ENCODE measurements at places on chromosomes 4 and X. TPM values are rescaled to one million over a fixed set of nuclear protein-coding genes. Genes with fewer than 3 reads are reported as not detected.

GRCh38 chr4:94285666-94286065, 57.0 kb downstream of the HPGDS start:
- H3K27ac ChIP-seq = no peak overlapping the region
- H3K36me3 ChIP-seq = peaks cover 3% of the 10 kb centered on the region
- no peaks in the 10 kb centered on the region for H3K4me1 ChIP-seq

ELF4 gene
- total RNA-seq = 20.7 TPM

GRCh38 chrX:17459008-17459611, 84.1 kb downstream of the NHS start:
- no peak for DNase-seq
- no peaks in the 10 kb centered on the region for H3K4me1 ChIP-seq
- H3K27me3 ChIP-seq = no peaks in the 10 kb centered on the region
- H3K4me3 ChIP-seq = no peak overlapping the region
- no peak overlapping the region for H3K27ac ChIP-seq
- no peaks in the 10 kb centered on the region for H3K36me3 ChIP-seq

CASK gene
- total RNA-seq = 66.3 TPM

DNA sequence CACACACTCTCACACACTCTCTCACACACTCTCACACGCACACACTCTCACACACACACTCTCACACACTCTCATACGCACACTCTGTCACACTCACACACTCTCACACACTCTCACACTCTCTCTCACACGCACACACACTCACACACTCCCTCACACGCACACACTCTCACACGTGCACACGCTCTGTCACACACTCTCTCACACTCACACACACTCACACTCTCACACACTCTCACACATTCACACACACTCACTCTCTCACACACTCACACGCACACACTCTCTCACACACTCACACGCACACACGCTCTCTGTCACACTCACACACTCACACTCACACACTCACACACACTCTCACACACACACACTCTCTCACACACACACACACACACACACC, 43.0 kb upstream of the DCTD start:
- no peak overlapping the region for H3K27ac ChIP-seq
- no peak for DNase-seq
- H3K4me1 ChIP-seq = no peaks in the 10 kb centered on the region
- no peak overlapping the region for H3K4me3 ChIP-seq
- no peaks in the 10 kb centered on the region for H3K36me3 ChIP-seq

DNA sequence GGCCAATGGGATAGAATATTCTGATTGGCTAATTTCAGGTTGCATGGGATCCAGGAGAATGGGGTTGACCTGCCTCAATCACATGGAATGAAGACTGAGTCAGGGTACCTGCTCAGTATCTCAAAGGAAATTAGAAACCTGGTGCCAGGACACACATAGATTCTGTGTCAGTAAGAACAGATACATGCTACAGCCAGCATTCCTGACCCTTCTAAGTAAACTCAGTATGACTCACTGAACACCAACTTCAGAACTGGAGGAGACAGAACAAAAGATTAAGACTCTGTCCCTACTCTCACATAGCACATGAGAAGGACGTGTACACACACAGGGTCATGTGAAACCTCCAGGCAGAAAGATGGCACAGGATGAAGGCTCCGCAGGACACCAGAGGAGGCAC, 54.5 kb downstream of the FAM184B start:
- no peaks in the 10 kb centered on the region for H3K27me3 ChIP-seq
- no peak overlapping the region for H3K27ac ChIP-seq
- no peaks in the 10 kb centered on the region for H3K36me3 ChIP-seq
- no peaks in the 10 kb centered on the region for H3K4me1 ChIP-seq

DNA sequence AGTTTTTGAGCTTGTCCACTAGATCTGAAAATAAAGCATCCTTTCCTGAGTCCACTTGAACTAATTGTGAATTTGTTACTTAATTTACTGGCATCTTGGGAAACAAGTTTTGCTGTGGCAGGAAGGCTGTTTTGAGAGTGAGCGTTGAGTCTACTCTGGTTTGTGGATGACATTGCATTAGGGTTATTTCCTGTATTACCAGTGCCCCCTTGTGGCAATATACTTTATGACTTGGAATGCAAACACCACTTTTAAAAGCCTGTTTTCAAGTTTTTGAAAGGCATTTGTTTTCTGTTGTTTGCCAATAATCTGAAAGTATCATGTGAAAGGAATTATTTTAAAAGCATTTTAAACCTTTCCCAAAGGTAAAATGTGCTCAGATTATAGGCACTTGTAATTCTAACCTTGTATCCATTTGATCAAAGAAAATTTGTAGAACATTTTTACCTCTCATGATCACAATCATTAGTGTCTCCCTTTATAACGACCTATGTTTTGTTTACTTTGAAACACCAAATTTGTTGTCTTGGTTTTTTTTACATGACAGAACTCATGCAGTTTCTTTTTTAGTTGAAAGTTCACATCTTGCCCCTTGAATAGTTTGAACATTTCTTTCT, 18.0 kb upstream of the CYP2U1 start:
- H3K27me3 ChIP-seq = no peaks in the 10 kb centered on the region
- H3K36me3 ChIP-seq = no peaks in the 10 kb centered on the region
- no peaks in the 10 kb centered on the region for H3K4me1 ChIP-seq
- H3K4me3 ChIP-seq = no peak overlapping the region

DNA sequence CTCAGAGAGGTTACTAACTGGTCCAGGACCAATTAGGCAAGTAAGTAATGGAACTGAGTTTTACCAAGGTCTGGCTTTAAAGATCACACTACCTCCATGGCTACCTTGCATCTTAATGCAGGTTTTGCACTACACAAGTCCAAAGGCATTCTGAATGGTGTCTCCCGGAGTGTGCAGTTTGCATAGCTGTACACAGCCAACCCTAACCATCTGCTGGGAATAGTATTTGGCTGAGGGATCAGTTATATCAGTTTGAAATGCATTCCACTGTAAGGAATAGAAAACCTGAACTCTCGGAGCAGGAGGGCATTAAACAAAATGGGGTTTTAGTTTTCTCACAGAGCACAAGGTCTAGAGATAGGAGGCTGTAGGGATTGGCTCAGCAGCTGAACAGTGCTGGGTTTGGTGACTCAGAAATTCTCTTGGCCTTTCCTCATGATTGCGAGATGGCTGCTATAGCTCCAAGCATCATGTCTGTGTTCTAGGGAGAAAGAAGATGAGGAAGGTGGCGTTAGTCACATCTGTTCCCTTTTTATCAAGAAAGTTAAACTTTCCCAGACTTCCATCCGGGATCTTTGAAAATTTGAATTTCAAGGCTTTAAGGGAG, 177.1 kb downstream of the NHS start:
- no peaks in the 10 kb centered on the region for H3K36me3 ChIP-seq
- no peak overlapping the region for H3K27ac ChIP-seq
- no peaks in the 10 kb centered on the region for H3K27me3 ChIP-seq
- H3K4me3 ChIP-seq = no peak overlapping the region

NLGN4X gene
- total RNA-seq = not detected

DNA sequence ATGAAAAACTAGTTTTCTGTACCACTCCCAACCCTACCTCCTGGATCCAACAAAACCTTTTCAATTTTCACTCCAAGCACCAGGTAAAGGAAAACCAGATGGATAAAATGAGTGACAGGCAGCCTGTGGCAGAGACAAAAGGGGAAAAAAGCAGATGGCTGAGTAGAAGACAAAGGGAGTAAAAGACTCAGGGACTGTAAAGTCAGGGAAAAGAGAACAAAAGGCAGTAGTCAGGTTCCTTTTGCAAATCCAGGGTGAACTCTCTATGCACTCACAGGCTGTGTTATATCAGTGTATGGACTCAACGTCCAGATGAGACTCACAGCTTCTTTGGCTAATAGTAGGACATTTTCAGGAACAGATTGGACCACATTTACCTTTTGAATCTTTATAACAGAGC, 54.2 kb downstream of the QRFPR start:
- H3K36me3 ChIP-seq = no peaks in the 10 kb centered on the region
- H3K4me1 ChIP-seq = no peaks in the 10 kb centered on the region
- H3K4me3 ChIP-seq = no peak overlapping the region
- no peak for DNase-seq
- H3K27me3 ChIP-seq = no peaks in the 10 kb centered on the region
- H3K27ac ChIP-seq = no peak overlapping the region

OPRPN gene
- total RNA-seq = not detected

DNA sequence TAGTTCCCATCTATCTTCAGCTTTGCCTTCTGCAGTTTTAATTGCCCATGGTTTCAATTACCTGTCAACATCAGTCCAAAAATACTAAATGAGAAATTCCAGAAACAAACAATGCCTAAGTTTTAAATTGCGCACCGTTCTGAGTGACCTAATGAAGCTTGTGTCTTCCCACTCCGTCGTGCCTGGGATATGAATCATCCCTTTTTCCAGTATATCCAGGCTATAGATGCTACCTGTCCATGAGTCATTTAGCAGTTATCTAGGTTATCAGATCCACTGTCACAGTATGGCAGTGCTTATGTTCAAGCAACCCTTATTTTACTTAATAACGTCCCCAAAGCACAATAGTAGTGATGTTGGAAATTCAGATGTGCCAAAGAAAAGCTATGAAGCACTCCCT, 363.6 kb upstream of the FAM241A start:
- no peak overlapping the region for H3K4me3 ChIP-seq
- no peaks in the 10 kb centered on the region for H3K36me3 ChIP-seq
- no peak for DNase-seq
- no peaks in the 10 kb centered on the region for H3K4me1 ChIP-seq

CLCN5 gene
- 3.8 TPM for total RNA-seq
